NCI-H2107 (cell line): ENCODE measurements at places on chromosomes 4 and X.

DNA sequence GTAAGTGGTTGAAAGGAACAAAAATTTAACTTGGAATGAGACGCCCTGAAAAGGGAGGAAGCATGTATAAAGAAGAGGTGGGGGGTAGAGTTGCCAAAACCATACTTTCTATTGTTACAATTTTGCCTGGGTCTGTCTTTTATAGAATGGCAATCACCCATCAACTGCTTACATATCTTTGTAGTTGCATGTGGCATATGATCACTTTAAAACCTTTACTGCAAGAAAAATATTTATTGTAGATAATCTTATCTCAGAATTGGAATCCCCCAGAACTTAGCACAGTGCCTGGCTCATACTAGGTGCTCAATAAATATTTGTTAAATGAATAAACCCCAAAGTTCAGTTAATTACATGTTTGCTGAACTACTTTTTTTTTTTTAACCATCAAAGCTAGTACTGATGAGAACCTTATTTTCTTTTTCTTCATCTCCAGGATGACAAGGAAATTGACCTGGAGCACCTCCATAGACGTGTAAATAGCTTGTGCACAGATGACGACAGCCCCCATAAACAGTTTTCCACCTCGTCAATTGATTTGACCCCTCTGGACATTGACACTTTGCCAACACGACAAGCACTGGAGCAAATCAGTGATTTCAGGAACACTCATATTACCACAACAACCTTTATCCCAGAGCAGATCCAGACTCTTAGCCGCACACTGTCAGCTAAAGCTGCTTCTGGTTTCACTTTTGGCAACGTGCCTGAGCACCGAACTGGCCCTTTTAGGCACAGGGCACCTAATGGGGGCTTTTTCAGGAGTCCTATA, 56.7 kb upstream of the ATOH1 start:
- DNase-seq = no peak

DNA sequence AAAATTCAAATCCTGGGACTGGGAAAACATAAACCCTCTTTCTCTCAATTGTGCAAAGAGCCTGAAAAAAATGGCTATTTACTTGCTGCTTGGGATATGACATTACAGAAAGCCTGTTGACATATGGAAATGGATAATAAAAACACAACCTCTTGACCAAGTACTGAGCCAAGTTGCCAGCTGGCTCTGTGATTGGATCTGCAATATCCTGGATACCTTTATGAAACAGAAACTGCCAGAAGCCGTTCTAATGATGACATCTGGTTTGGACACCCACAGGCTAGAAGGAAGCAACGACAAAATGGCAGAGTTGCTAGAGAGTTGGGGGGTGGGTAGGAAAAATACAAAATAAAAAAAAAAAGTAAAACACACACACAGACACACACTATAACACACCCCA, 481.4 kb downstream of the FAT4 start:
- no peak for DNase-seq

GRCh38 chrX:38770152-38770551, 31.1 kb upstream of the MID1IP1 start:
- DNase-seq = no peak

DNA sequence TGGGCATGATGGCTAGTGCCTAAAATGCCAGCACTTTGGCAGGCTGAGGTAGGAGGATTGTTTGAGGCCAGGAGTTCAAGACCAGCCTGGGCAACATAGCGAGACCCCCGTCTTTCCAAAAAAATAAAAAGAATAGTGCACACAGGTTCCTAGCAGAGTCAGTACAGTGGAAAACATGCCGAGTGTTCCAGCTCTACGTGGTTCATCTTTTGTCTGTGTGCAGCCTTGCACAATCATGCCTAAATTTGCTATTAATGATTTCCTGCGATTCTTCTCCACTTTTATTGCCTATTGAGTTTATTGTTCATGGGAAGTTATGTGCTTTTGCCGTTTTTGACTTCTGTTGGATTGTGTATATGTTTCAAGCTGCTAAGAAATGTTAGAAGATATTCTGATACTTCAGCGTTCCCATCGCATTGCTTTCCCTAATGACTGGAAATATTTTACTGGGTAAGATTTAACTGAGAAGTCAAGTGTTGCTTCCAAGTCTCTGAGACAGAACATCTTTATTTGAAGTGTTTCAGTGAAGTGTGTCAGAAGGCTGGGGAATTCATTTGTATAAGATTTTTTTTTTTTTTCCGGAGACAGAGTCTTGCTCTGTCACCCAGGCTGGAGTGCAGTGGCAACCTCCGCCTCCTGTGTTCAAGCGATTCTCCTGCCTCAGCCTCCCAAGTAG, 11.3 kb downstream of the DOCK11 start:
- no peak for DNase-seq

DNA sequence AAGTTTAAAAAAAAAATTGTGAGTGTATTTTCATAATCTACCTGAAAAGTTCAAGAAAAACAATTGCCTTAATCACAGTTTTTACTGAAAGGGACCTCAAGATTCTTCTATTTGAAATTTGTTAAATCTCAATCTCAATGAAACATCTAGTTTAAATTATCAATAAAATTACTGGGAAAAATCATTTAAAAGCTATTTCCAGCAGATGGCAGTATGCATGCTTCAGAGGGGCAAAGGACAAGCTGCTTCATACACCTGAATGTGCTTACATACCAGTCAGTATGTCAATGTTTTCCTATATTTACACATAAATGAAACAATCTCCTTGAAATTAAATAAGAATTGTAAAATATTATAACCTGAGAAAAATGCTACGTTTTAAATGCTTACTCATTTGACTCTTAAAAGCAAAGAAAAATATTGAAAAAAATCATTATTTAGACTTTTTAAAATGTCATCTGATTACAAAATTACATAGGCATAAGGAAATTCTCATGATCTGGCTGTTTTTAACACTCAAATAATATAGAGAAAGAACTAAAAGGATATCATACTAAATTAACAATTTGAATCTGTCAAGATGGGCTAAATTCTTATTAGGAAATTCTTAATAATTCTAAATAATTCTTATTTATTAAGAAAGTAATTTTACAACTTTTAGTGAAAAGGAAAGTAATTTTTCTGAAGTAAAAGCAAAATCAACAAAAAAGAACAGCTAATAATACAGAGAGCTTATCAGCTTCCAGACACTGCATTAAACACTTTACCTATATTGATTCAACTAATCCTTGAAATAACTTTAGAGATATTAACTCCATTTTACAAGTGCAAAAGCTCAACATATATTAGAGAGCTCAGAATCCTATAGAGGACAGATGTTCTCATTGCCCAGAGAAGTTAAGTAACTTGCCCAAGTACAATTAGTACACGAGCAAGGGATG, 242.1 kb downstream of the ADAMTS3 start:
- no peak for DNase-seq

GRCh38 chrX:100424012-100424411, 13.9 kb upstream of the PCDH19 start:
- DNase-seq = no peak

- DNase-seq = no peak
These were observed 24.2 kb upstream of the GDPD2 start for GRCh38 chrX:70398899-70399298.

- peak; percentile 73 for DNase-seq
These were observed 937.1 kb downstream of the CCSER1 start for GRCh38 chr4:91064157-91064853.

DNA sequence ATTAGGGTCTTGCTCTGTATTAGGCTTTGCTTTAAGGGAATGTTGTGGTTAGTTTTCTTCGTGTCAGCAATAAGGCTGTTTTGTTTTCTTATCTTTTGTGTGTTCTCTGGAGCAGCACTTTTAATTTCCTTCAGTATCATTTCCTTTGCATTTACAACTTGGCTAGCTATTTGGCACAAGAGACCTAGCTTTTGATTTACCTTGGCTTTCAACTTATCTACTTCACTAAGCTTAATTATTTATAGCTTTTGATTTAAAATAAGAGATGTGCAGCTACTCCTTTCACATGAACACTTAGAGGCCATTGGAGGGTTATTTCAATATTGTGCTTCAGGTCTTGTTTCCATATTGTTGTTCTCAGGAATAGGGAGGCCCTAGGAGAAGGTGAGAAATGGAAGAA, 68.2 kb downstream of the FAT4 start:
- no peak for DNase-seq

DNA sequence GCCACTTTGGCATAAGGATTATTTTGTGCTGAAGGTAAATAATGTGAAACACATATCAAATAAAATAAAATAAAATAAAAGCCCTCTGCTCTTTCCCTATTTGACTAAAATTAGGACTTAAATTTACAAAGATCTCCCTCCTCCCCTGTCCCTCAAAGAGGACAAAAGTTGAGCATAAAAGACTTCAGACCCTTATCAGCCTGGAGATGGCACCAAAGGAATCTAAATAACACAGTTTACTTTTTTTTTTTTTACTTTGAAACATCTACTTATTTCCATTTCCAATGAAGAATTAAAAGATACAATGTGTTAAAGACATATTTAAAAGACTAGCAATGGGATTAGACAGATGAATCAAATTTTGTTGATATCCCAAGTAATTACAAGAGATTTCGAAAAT, 89.7 kb downstream of the EPHA5 start:
- no peak for DNase-seq

DNA sequence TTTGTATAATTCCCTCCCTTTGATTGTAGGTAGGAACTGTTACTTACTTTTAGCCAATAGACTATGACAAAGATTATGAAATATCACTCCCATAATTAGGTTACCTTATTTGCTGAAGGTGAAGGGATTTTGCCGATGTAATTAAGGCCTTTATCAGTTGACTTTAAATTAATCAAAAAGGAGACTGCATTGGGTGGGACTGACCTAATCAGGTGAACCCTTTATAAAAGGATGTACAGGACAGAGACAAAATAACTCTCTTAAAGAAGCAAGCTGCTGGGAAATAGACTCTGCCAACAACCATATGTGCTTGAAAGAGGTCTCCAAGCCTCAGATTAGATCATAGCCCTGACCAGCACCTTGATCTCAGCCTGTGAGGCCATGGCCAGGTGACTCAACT, 167.6 kb downstream of the SOX3 start:
- DNase-seq = no peak

GRCh38 chr4:10077076-10077475, 39.5 kb downstream of the WDR1 start:
- DNase-seq = no peak

GRCh38 chrX:133781174-133781573, 204.2 kb downstream of the GPC3 start:
- DNase-seq = no peak

GRCh38 chr4:123522081-123522480, 125.5 kb downstream of the SPRY1 start:
- DNase-seq = no peak
